Thyroid gland (tissue), 4 donors: ENCODE measurements at places on chromosomes 6 and 20.

GRCh38 chr20:43981540-43981939 lies 66.9 kb downstream of the TOX2 start:
- no peak for DNase-seq

DNA sequence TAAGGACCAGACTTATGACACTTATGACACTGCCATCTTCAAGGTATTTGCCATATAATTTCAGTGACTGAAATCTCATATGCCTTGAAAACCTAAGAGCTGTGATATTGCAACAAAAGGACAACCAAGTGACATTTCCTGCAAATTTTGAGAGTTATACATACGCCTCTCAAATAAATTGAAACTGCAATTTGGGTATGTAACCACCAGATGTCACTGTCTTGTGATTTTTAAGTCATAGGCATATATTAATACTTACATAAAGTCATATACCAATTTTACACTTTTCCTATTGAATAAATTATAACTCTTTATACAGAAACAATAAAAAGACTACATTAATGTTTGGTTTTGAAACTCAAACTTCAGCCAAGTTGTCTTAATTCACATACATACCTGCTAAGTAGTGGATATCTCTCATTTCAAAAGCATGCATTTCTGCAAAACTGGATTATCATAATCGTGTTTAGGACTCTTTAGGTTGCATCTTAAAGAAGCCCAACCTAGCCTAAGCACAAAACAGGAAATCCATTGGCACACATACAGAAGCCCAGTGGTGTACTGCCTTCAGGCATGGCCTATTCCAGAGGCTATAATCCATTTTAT lies 180.2 kb downstream of the PACRG start:
- no peak for DNase-seq

DNA sequence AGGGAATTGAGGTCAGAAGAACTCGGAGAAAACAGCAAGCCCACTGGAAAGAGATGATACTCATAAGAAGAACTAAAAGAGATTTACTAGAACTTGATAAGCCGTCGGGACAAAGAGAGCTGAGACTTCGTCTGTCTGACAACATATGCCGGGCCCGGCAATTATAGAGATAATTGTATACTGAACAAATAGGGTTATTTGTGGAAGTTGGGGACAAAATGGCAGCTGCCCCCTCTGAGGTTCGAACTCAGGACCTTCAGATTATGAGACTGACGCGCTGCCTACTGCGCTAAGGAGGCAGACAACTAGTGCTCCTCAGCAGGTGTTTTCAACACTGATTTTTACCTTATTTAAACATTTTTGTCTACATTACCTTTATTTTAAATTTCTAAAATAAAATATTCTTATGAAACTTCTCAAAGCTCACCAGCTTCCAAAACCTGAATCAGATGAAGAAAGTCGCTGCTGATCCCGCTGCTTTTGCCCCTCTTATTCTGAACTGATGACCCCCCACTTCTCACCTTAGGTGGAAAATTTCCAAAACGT lies 29.3 kb upstream of the TRIM27 start:
- peak; percentile 31 for DNase-seq

GRCh38 chr6:126293891-126294524 lies 45.9 kb upstream of the CENPW start:
- no peak for DNase-seq

- DNase-seq, result no peak
Observed at GRCh38 chr6:63425493-63425892, 105.7 kb upstream of the LGSN start.

DNA sequence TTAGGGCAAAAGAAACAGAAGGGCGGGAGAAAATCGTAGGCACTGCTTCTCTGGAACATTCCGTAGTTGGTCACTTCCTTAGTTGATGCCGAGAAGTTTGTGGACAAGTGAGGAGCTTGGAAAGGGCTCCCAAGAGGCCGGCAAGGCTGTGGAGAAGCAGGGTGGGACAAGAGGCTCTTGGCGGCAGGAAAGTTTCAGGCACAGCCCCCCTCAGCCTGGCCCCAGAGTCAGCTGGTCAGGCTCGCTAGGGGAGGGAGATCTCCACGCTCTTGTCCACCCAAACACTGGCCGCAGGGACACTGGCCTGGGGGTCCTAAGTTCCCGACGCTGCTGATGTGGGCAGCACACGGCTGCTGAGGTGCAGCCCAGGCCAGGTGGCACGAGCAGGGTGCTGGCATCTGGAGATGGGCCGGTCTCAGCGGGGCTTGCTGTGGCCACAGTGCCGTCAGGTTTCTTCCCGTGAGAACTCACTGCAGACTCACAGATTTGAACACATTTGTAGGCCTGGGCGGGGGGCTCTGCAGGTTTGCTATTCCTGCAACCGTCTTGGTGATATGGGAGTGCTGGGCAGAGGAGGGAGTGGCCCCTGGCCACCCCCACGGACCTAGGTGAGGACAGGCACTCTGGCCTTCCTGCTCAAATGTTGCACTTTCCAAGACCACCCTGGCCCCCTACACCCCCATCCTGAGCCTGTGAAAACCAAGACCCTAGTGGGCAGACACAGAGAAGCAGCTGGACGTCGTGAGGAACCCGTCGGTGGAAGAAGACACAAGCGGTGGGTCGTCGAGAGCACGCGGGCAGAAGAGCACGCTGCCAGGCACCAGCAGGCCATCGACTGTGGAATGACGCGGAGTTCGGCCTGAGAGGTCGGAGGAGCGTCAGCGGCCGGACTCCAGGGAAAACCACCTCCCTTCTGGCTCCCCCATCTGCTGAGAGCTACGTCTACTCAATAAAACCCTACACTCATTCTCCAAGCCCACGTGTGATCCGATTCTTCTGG lies 160.1 kb downstream of the ERMARD start:
- DNase-seq, result no peak

GRCh38 chr6:36804563-36804962 lies 34.7 kb downstream of the CPNE5 start:
- no peak for DNase-seq

DNA sequence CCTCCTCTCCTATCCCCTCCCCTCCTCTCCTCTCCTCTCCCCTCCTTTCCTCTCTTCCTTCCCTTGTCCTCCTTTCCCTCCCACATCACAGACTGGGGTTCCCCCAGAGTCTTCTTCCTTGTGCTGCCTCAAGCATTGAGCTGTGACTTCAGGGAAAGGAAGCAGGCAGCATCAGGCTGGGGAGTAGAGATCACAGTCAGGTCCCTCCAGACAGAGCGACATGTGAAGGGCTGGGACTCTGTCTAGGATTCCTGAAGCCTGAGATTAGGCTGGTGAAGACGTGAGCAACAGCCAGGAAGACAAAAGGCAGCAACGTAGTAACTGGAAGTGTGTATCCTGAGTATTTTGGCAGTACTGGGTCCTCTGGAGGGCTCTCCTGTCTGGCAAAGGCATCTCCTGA lies 265.4 kb upstream of the SUPT3H start:
- no peak for DNase-seq

DNA sequence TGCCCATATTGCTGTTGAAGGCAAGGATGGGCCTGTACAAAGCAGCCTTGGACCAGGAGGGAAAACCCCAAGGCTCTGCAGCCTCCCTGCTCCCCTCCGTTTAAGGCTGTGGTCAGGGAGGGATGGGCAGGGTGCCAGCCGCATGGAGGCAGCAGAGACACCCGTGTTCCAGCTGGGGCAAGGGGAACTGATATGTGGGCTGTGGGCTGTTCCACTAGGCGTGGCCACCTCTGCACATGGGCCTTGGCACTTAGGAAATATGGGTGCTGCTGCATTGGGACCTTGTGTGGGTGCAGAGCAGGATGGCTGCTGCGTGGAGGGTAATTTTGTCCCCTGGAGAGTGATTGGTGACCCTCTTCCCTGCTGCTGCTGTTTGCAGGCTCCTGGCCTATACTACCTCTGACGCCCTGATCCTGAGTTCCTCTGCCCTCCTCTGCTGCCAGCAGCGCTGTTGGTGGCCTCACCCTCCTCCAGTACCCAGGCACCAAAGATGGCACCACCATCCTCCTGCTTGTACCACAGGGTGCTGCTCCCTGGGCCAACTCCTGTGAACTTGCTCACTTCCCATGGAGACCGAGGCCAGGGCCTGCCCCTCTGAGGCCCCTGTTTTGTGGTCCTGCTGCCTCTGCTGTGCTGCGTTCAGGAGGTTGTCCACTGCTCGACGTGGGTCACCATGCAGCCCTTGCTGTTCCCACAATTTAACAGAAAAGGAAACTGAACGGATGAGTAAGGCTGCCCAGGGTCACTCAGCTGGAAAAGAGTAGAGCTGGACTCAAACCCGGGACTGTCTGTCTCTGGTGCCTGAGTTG lies 35.3 kb downstream of the PANK2 start:
- no peak for DNase-seq

- no peak for DNase-seq
Observed at GRCh38 chr6:125207956-125208355, 54.4 kb downstream of the TPD52L1 start.

DNA sequence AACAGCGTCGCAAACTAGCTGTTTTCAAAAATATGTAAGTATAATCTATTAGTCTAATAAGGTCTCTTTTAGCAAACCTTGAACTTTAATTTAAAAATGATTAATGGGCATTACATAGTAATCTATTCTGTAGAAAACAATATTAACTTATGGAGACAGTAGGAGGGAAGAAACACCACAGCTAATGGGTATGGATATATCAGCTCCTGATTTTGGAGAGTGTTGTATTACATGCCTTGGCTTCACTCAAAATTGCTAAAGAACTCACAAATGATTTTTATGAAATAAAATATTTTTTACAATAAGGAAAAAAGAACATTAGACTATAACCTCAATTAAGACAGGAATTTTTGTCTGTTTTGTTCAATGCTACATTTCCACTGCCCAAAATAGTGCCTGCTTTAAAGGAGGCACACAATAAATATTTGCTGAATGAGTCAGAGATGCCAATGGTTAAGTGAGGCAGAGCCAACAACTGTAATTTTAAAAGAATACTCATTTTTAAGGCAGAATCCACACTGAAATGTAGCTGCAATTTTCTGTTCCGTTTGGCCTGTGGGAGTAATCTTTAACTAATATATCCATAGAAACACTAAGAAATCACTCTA lies 15.7 kb downstream of the ATG5 start:
- no peak for DNase-seq

GRCh38 chr6:132752255-132752654 lies 5.4 kb downstream of the VNN2 start:
- no peak for DNase-seq

DNA sequence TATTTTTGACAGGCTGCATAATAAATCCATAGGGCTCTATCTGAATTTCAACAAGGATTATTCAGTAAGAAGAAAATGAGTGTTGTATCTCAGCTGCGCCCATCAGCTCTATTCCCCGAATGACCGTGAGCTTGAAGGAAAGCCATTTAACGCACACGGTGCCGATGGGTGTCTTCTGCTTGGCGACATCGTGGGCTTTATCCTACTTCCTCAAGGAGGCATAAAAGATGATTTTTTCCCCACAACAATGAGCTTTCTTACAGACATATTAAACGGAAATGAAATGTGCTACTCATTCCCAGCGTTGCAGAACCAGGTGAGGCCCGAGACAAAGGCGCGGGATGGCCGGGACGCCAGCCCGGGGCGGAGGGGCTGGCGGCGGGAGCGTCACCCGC lies 710 bp downstream of the DYNLT1 start:
- no peak for DNase-seq

- no peak for DNase-seq
Observed at GRCh38 chr20:13199279-13199678, 21.8 kb upstream of the ISM1 start.

DNA sequence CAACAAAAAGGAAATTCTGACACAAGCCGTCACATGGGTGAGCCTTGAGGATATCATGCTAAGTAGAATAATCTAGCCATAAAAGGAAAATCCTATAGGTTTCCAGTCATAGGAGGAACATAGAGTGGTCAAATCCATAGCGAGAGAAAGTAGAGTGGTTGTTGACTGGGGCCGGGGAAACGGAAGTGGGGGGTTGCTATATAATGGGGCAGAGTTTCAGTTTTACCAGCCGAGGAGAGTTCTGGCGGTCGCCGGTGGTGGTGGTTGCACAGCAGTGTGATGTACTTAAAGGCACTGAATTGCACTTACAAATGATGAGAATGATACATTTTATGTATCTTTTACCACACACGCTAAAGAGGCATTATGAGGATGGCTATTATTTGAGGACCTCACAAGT lies 4.9 kb downstream of the GPR31 start:
- no peak for DNase-seq

DNA sequence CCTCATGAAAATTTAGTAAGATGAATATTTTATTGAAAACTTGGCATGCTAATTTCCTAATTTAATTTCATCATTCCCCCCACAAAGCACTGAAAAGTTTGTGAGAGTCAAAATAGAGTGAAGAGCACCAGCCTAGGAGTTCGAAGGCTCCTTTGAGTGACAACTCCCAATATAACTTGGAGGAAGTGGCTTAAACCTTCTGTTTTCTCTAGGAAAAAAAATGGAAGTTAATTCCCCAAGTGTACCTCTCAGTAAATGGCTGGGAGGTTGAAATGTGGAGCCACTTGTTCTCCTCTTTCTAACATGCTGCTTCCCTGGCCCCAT lies 107.3 kb downstream of the MAP3K7 start:
- no peak for DNase-seq

DNA sequence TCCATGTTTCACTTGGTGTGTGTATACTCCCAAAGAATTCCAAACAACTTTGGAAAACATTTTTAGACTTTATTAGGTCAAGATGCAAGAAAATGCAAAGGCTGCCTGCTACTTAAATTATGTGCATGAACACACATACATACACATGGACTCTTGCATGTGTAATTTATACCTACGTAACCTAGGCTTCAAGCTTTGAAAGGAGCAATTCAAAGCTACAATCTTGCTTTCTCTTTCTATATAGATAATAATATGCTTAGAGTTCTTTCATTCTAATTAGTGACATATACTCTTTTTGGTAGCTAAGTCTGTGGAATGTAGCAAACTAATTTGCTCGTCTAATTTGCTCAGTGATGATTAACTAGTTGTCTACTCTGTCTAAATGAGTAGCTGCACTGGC lies 146.5 kb downstream of the EPHA7 start:
- no peak for DNase-seq

DNA sequence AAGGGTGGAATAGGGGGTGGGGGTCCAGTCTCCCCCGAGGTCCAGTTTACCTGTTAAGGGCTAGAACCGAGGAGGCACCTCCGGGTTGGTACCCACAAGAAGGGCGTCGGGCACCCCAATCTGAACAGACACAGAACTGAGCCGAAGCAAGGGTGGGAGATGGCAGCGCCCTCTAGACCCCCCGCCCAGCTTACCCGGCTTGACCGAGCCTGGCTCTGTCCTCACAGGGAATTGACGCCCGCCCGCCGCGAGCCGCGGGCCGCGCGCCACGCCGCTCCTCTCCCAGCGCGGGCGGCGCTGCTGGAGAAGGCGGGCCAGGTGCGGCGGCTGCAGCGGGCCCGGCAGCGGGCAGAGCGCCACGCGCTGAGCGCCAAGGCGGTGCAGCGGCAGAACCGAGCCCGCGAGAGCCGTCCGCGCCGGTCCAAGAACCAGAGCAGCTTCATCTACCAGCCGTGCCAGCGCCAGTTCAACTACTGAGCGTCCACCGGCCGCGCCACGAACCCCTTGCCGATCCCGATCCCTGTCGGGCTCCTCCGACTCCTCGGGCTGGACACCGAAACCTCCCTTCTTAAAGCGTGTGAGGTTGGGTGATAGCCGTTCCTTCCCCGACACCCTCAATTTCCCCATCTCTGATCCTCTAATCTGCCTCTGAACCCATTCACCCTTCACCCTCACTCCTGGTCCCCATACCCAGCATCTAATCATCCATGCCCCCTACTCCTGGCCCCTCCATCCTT lies 5.9 kb downstream of the TP53INP2 start:
- DNase-seq, result peak; percentile 79
